Natural killer cell (primary cell): ENCODE measurements at places on chromosomes 2 and 18. TPM values are rescaled to one million over a fixed set of nuclear protein-coding genes. Genes with fewer than 3 reads are reported as not detected.

The PTPRN gene
- not detected for total RNA-seq

DNA sequence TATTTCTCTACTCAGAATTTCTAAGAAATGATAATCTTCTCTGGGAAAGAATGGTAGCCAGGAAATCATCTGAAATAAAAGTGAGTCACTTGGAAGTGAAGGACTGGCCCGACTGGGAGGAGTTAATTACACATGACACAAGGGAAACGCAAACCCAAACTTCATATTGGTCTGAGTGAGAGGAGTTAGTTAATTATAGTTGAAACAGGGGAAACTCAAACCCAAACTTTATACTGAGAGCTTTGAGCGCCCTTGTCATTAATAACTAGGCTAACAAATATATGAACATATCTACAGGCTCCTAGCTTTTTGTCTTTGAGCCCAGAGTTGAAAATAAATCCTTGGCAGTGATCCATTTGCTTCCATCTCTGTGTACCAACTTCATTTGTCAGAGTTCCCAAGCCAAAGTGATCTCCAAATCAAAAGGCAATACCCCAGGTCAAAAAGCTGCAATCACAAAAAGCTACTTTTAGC is 187.8 kb upstream of the COL3A1 start:
- no peak for DNase-seq
- no peak overlapping the region for H3K27ac ChIP-seq
- H3K27me3 ChIP-seq, result no peaks in the 10 kb centered on the region
- H3K4me1 ChIP-seq, result no peaks in the 10 kb centered on the region
- no peak overlapping the region for H3K4me3 ChIP-seq

DNA sequence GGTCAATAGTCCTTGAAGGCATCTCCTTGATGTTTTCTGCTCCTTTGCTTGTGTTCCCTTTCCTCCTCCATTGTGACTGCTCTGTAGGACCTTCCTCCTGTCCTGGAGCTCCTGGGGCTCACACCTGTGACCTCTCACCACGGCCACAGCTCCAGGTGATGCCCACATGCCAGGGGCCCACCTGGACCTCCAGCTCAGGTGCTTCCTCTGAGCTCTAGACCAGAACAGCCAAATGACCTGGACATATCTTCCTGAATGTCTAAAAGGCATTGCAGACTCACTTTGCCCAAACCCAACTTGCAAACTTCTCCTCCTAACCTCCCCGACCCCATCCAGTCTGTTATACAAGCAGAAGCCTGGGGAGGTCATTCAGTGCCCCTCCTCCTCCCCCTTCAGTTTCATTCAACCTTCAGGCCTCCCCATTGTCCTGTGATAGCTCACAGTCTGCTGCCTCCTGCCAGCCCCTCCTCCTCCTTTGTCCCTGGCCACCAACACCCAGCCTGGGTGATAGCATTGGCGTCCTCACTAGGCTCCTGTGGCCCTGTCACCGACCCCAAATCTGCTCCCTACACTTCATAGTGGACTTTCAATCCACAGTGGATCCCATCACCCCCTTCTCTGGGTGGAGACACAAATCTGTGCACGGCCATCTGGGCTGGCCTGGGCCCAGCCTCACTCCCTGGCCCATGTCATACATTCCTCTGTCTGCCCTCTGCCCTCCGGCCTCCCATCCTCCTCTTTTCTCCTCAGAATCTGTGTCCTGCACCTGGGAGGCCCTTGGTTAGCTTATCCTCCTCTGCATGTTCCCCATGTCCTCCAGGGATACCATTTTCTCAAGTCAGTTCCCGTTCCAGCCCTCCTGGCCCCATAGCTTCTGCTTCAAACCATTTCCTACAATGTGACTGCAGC is 310.4 kb upstream of the HDAC4 start:
- no peaks in the 10 kb centered on the region for H3K36me3 ChIP-seq
- H3K27me3 ChIP-seq, result peaks cover 4% of the 10 kb centered on the region
- H3K4me1 ChIP-seq, result no peaks in the 10 kb centered on the region
- no peak overlapping the region for H3K27ac ChIP-seq
- no peak overlapping the region for H3K4me3 ChIP-seq
- DNase-seq, result no peak

DNA sequence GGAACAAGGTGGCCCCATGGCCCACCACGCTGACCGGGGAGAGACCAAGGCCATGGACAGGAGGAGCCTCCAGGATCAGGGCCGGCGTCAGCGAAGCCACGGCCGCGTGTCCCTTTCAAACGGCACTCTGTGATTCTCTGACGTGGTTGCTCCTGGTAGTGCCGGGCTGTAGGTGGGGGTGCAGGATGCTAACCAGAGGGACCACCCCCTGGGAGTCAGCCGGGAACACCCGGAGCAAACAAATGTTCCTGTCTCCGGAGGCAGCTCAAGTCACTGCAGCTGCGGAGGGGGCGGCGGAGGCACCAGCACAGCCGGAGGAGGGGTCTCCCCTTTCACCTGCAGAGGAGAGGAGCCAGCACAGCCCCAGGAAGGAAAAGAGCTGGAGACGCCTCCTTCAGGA is 750.6 kb upstream of the SALL3 start:
- DNase-seq, result no peak
- no peaks in the 10 kb centered on the region for H3K36me3 ChIP-seq
- no peaks in the 10 kb centered on the region for H3K27me3 ChIP-seq
- H3K4me3 ChIP-seq, result no peak overlapping the region
- H3K27ac ChIP-seq, result no peak overlapping the region

DNA sequence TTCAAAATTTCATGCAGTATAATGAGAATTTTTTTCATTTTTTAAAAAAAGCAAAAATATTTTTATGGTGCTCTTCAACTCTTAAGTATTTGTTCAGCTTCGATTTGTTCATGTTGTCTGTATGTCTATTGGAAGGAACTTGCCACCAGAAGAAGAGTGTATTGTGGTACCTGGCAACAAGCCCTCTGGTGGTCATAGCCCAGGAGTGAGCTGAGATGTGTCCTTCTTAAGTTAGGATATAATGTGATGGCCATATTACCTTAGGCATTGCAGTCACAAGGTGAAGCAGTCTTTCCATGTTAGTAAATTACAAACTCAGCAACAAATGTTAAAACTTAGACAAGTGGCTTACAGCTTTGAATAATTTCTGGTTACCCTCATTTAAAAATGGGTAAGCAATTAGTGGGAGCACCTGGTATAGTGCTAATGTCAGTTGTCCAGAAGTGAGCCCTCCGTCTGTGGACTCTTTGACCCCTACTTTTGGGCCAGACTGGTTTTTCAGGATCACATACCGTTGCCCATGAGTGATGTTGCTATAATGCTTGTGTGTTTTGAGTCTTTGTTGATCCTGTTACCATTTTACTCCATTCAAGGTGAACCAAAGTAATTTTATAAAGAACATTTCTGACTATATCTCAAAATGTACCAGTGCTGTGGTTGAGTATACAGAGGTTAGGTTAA is 57.4 kb downstream of the MYO1B start:
- no peak overlapping the region for H3K4me3 ChIP-seq
- H3K27me3 ChIP-seq, result no peaks in the 10 kb centered on the region
- no peaks in the 10 kb centered on the region for H3K36me3 ChIP-seq
- no peaks in the 10 kb centered on the region for H3K4me1 ChIP-seq
- H3K27ac ChIP-seq, result no peak overlapping the region
